ENCODE measurements at places on chromosomes 1 and 21. TPM values are rescaled to one million over a fixed set of nuclear protein-coding genes. Genes with fewer than 3 reads are reported as not detected.

CD84 gene
- 29.9 TPM for total RNA-seq

DNA sequence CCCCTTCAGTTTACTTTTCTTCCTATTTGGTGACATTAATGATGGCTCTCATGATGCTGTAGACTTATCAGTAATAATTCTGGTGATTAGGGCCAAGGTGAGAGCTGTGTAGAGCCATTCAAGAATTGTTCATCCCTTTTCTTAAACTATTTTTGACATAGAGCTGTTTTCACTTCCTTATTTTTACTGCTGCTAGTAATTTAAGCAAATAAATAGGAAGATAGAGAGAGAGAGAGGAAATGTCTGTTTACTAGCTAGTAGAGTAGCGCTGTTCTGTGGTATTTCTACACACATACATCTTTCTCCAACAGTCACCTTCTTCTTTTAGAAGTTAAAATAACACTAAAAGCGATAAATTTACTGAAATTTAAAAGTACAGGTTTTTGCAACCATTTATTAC is 678.0 kb upstream of the ZP4 start:
- H3K27ac ChIP-seq = no peak overlapping the region
- H3K27me3 ChIP-seq = no peaks in the 10 kb centered on the region
- no peak overlapping the region for H3K4me3 ChIP-seq
- no peak for DNase-seq
- no peaks in the 10 kb centered on the region for H3K36me3 ChIP-seq
- no peaks in the 10 kb centered on the region for H3K4me1 ChIP-seq

DNA sequence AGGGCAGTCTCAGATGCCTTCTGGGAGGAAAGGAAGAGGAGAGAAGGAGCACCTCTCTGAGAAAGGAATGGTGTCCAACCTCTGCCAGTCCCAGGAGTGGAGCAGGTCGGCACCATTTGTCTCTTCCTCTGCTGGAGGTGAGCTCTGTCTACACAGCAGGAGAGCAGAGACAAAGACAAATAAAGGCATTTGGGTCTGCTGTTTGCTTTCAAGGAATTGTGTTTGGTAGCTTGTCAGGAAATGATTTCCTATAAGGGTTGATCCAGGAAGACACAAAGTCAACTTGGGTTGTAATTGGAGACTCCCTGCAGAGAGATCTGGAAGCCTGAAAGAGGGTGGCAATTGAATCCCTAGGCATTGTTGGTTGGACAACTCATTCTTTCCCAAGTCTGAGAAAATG is 34.5 kb upstream of the PLXNA2 start:
- H3K27me3 ChIP-seq = peaks cover 57% of the 10 kb centered on the region
- H3K4me1 ChIP-seq = no peaks in the 10 kb centered on the region
- no peak for DNase-seq
- H3K27ac ChIP-seq = no peak overlapping the region

DNA sequence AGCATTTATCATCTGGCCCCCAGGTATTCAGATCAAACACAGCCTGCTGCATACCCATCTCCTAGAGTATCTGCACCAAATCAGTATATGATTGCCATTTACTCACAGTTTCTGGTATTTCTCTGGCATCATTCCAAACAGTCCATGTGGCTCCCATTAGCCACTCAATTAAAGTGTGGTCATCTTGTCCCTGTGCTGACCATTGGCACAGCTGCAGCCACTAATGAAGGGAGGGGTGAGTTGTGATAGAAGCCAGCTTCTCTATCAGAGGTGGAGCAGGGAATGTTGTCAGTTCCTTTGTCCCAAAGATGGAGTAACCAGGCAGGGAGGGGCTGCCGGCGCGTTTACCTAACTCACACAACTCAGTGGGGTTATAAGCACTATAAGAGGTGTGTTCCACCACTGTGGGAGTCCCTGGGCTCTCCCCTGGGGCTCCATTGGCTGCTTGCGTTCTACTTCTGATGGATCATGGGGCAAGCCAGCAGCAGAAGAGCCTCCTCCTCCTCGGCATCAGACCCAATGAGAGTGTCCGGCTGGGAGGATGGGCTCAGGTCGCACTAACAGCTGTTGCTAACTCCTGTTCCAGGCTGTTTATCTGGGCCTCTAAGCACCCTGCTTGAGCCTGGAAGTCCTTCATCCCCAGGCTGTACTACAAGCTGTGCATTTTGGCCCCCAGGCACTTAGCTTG is 108.6 kb downstream of the GDAP2 start:
- H3K27me3 ChIP-seq = peaks cover 4% of the 10 kb centered on the region
- H3K4me3 ChIP-seq = no peak overlapping the region
- H3K27ac ChIP-seq = no peak overlapping the region
- H3K36me3 ChIP-seq = no peaks in the 10 kb centered on the region
- H3K4me1 ChIP-seq = no peaks in the 10 kb centered on the region

DNA sequence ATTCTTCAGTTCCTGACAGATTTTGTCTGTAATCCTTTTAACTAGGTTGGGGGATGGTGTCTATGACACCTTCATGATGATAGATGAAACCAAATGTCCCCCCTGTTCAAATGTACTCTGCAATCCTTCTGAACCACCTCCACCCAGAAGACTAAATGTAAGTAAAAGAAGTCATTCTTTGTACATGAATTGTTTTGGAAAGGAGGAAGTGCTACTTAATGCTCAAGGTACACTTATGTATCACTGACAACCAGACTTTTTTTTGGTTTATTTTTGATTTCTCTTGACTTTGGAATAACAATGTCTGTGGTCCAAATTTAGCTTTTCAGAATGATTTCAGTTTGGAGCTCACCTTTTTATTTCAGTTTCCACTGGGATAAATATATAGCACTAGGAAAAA is 2.3 kb downstream of the DYRK3 start:
- no peak overlapping the region for H3K27ac ChIP-seq
- peaks cover 15% of the 10 kb centered on the region for H3K36me3 ChIP-seq
- H3K27me3 ChIP-seq = peaks cover 7% of the 10 kb centered on the region
- no peak for DNase-seq
- H3K4me1 ChIP-seq = peaks cover 33% of the 10 kb centered on the region
- H3K4me3 ChIP-seq = no peak overlapping the region

DNA sequence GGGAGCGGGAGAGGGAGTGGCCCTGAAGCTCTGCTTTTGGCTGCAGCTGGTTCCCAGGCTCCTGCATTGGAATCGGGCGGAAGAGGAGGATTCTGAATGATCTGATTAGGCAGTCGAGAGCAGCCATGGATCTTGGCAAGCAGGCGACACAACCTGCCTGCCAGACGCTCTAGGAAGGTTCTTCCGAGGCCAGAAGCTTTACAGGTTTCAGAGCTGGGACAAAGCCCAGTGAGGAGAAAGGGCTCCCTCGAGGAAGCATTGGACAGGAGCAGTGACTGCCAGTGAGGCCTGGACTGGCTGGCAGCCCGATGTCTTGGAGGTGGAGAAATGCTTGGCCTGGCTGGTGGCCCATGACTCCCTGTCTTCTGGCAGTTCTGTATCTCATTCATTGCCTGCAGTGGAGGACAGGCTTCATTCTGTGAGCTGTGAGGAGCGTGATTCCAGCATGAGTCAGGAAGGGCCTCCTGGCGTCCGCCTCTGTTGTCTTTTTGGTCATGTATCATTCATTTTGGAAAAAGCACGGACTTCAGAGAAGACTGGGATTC is 132.7 kb upstream of the IPO9 start:
- H3K27ac ChIP-seq = no peak overlapping the region
- no peaks in the 10 kb centered on the region for H3K4me1 ChIP-seq
- no peaks in the 10 kb centered on the region for H3K36me3 ChIP-seq
- no peak overlapping the region for H3K4me3 ChIP-seq
- peaks cover 4% of the 10 kb centered on the region for H3K27me3 ChIP-seq
- no peak for DNase-seq

GRCh38 chr1:205709640-205710039 is 29.3 kb upstream of the SLC45A3 start:
- no peak for DNase-seq
- no peak overlapping the region for H3K27ac ChIP-seq
- H3K27me3 ChIP-seq = no peaks in the 10 kb centered on the region
- H3K4me1 ChIP-seq = peaks cover 10% of the 10 kb centered on the region
- no peak overlapping the region for H3K4me3 ChIP-seq

- H3K4me3 ChIP-seq = no peak overlapping the region
- peaks cover 5% of the 10 kb centered on the region for H3K4me1 ChIP-seq
Measured at GRCh38 chr1:119623678-119624077, 24.4 kb downstream of the ZNF697 start.

GRCh38 chr21:37008724-37009123 is 2.2 kb downstream of the RIPPLY3 start:
- no peak for DNase-seq
- H3K4me1 ChIP-seq = peaks cover 26% of the 10 kb centered on the region
- H3K27me3 ChIP-seq = peaks cover 44% of the 10 kb centered on the region

DNA sequence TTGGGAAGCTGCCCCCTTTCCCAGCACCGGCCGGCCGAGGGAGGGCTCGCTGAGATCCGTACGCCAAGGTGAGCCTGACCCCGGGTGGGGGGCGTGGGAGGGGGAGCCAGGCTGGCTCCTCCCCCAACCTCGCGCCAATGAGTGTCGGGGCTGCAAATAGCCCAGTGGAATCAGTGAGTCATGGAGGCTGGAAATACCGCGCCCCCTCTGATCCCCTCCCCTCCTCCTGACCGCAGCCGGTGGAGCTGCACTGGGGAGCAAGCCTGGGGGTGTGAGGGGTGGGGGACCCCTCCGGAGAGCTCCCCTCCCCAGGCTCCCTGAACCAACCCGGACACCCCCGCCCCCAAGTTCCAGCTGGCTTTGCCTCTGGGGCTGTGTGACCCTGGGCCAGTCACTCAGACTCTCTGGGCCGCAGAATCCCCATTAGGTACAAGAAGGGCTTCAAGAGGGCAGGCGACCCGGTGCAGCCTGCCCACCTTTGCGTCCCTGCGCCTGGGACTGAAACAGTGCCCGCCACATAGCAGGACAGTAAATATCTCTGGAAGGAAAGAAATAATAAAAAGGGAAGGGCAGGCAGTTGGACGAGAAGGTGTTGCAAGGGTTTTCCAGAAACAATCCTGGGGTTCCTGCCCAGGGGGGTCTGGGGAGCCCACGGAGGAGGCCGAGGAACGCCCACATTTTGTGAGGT is 4.5 kb downstream of the HSPB7 start:
- peaks cover 20% of the 10 kb centered on the region for H3K27me3 ChIP-seq
- H3K4me3 ChIP-seq = no peak overlapping the region
- no peaks in the 10 kb centered on the region for H3K36me3 ChIP-seq
- no peak overlapping the region for H3K27ac ChIP-seq
- DNase-seq = peak; percentile 50

CLCA4 gene
- total RNA-seq = not detected

DNA sequence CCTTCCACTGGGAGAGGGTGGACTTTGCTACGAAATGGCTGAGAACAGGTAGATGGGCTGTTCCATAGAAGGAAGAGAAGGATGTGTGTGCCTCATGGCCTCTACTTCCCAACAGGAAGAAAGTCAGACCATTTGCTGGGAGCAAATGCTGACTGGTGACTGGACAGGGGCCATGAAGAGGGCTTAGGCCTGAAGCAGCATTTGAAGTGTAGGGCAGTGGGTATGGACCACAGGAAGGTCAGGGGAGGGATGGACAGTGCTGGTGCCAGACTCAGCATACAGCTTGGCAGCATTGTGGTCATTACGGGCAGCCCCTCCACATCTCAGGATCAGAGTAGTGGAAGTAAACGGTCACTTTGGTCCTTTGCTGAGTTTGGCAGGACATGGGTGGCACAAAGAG is 275.7 kb downstream of the MATN1 start:
- H3K27ac ChIP-seq = no peak overlapping the region
- no peaks in the 10 kb centered on the region for H3K27me3 ChIP-seq
- DNase-seq = no peak

DNA sequence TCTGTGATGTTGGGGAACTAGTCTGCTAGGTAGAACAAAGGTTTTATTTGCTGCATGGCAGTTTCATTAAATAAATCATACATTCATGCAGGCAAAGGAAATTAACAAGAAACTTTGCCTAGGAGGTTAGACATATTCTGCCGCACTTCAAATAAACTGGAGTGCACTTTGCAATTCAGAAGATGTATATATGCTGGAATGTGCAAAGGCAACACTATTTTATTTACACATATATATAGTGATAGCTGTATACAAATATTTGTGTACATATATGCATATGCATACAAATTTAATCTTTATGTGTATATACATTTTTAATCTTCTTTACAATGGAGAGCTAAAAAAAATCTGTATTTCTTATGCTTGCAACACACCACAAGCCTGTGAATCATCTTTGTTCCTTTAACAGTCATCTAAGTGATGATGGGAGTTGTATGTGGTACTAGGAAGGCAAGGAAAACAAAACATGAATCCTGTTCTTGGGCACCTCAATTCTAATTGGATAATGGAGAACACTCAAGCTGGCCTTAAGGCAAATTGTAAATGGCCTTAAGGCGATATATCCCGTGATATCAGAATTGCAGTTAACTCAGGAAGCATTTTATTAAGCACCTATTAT is 605.8 kb upstream of the CAMK1G start:
- no peaks in the 10 kb centered on the region for H3K4me1 ChIP-seq
- DNase-seq = no peak
- H3K4me3 ChIP-seq = no peak overlapping the region
- no peak overlapping the region for H3K27ac ChIP-seq
- H3K36me3 ChIP-seq = no peaks in the 10 kb centered on the region

KRTAP19-5 gene
- not detected for total RNA-seq

- H3K4me1 ChIP-seq = no peaks in the 10 kb centered on the region
- H3K4me3 ChIP-seq = no peak overlapping the region
- peaks cover 30% of the 10 kb centered on the region for H3K27me3 ChIP-seq
- DNase-seq = peak; percentile 85
- no peak overlapping the region for H3K27ac ChIP-seq
Measured at GRCh38 chr1:162847839-162848453, 13.0 kb downstream of the CCDC190 start.

PROX1 gene
- total RNA-seq = not detected

HLCS gene
- 16.2 TPM for total RNA-seq

PLA2G4A gene
- total RNA-seq = 2.0 TPM

- peaks cover 4% of the 10 kb centered on the region for H3K36me3 ChIP-seq
- H3K27ac ChIP-seq = peak overlapping the region; percentile 88
- no peak for DNase-seq
- H3K4me3 ChIP-seq = no peak overlapping the region
- H3K4me1 ChIP-seq = peaks cover 37% of the 10 kb centered on the region
Measured at GRCh38 chr1:172359491-172359999, 60.9 kb upstream of the C1orf105 start.

GRCh38 chr1:161838885-161839284 is 72.8 kb downstream of the ATF6 start:
- no peak for DNase-seq
- H3K36me3 ChIP-seq = peaks cover 43% of the 10 kb centered on the region
- H3K27ac ChIP-seq = no peak overlapping the region
- H3K4me1 ChIP-seq = peaks cover 4% of the 10 kb centered on the region
- H3K27me3 ChIP-seq = no peaks in the 10 kb centered on the region
